ENCODE measurements at places on chromosomes 2 and 18.

- no peak for DNase-seq
These were observed 3.4 kb downstream of the CHST9 start for GRCh38 chr18:27181726-27182125.

DNA sequence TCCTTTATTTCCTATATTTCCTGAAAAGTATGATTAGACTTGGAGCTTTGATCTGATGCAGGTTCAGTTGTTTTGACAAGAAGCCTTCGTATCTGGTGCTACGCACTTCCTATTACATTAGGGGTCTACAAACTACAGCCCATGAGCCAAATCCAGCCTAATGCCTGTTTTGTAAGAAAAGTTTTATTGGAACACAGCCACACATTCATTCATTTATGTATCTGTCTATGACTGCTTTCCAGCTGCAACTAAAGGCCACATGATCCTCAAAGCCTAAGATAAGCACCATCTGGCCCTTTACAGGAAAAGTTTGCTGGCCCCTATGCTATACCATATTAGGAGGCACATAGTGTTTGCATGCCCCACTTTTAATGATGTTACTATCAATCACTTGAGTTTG, 26.0 kb downstream of the EIF2AK3 start:
- no peak for DNase-seq

DNA sequence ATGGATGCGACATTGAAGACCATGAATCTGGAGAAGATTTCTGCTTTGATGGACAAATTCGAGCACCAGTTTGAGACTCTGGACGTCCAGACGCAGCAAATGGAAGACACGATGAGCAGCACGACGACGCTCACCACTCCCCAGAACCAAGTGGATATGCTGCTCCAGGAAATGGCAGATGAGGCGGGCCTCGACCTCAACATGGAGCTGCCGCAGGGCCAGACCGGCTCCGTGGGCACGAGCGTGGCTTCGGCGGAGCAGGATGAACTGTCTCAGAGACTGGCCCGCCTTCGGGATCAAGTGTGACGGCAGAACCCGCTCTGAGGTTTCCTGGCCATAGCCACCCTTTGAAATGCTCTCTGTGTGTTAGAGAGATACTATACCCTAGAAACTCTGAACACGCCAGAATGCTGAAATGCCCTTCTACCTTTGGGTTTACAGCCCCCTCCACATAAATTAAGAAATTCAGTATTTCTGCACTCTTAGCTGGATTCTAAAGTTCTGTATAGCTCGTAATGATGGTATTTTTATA, 659 bp downstream of the CHMP1B start:
- DNase-seq: no peak

GRCh38 chr18:29154758-29155725, 978.1 kb upstream of the CDH2 start:
- DNase-seq: no peak

DNA sequence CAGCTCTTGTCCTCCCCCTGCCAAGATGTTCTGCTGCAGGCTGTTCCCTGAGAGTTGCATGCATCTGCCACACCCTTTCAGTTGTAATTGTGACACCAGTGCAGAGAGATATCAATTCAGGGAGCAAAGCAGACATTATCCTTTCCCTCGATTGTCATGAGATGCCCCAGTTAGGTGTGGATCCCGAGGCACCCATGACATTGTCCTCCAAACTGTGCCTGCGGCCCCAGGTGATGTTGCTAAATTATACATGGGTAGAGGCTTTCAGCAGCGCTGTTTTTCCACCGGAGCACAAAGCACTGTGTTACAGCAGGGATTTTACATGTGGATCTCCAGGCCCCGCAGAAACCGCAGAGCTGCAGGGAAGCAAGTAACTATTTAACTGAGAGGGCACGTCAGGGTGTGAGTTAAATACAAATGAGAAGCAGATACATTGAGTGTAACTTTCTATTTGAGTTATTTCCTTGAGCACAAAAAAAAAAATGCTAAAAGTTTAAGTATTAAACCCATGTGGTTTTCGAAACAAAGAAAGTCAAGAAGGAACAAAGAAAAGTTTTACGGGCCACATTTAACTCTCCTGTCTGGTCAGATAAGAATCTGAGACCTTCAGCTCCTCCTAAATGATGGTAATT, 90.3 kb upstream of the BCL2L11 start:
- DNase-seq: no peak

DNA sequence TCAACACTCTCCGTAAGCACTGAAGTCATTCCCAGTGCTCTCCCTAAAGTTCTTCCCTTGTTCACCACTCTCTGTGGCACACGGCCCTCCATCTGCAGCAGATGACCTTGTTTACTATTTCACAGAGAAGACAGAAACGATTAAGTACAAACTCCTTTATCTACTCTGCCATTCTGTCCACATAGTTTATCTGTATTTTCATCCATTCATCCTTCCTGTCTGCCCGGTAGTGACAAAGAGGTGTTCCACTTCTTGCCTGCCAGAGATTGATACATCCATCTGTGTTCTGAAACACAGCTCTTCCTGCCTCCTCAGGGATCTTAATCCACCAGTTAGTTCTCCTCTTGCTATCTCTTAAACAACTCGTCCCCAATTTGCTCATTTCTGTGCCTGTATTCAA, 77.9 kb upstream of the CD226 start:
- DNase-seq: no peak

DNA sequence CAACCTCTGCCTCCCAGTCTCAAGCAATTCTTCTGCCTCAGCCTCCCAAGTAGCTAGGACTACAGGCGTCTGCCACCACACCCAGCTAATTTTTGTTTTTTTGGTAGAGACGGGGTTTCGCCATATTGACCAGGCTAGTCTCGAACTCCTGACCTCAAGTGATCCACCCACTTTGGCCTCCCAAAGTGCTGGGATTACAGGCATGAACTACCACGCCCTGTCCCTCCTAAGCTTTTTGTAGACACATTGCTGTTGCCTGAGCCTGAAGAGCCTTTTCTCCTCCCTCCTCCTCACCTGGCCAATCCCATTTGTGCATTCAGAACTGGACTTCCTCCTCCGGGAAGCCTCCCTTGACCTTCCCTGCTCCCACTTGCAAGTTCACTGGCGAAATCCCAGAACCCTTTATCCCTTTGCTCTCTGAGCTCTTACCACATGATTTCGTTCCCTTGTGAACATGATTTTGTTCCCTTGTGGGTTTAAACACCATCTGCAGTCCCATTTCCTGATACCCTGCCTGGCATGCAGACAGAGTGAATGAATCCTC, 2.6 kb downstream of the C2orf72 start:
- no peak for DNase-seq

DNA sequence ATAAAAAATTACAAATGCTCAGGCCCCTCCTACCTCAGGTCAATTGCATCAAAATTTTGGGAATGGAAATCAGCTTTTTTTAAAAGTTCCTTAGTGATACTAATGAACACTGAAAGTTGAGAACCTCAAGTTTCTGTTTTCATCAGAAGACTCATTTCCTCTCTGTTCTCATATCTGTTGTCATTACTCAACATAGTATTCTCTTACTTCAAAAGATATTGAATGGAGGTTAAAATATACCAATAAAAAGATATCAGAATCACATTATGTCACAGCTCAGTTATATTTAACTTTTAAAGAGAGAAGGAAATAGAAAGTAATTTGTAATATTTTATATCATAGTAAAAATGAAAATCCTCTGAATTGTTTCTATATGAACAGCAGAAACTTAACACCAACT, 959.4 kb upstream of the LRRTM1 start:
- DNase-seq: no peak

GRCh38 chr2:40754912-40755311, 303.0 kb upstream of the SLC8A1 start:
- no peak for DNase-seq

DNA sequence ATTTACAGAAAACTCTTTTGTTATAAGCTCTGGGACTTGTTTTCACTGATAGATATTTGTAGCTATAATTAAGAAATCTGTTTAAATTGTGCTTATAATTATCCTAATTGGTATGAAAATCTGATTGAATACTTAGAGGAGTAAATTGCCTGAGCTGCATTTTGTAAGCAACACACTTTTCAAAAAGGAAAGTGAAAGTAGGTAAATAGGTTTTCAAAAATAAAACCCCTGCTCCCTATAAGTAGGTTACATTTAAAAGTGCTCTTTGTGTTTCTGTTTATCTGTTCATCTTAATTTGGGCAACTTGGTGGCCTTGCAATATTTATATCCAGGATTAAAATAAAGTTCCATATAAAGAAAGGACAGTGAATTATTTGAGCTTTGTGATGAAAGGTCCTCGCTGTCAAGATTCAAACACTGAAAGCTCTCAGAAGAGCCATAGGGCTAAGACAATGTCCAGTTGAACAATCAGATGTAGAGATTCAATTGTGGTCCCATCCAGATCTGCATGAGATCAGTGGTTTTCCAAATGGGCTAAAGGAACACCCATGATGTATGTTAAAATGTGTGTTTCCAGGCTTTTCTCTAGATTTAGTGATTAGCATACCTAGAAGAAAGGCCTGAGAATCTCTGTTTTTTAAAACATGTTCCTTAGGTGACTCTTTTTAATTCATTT, 371.6 kb downstream of the RPRM start:
- no peak for DNase-seq

GRCh38 chr2:193818801-193819499, 1624.2 kb upstream of the TMEFF2 start:
- no peak for DNase-seq

DNA sequence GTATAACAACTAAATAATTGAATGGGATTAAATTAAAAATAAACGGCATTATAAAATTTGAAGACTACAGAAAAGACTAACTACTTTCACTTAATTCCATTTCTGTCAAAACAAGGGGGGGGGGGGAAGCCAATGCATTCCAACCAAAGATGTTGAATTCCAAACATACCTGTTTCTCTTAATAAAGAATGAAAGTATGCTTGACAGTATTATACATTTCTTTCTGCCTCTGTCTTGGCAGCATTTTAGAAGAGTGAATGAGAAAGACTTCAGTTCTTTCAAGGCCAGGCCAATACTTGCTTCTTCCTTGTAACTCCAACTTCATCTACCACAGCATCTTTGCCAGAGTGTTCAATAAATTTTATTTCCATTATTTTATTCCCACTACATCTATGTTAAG, 65.9 kb downstream of the PDE11A start:
- DNase-seq: no peak

DNA sequence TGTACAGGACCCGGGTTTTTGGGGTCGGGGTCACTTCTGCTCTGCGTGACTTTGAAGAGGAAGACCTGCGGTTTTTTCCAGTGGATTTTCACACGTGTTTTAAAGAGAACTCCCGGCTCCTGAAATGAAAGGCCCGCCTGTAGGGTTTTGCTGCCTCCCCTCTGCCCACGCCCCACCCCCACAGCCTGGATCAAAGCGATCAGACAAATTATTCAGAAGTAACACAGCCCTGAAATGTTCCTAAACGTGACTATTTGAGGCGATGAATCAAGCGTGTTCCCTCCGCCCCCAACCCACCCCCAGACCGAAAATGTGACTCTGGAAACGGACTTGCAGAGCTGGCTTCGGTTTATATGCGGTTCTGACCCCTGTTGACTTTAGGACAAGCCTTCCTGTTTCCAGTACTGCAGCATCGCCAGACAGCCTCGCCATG, 28.7 kb upstream of the SMIM21 start:
- no peak for DNase-seq

GRCh38 chr2:234032279-234032856, 18.1 kb upstream of the SPP2 start:
- no peak for DNase-seq

GRCh38 chr2:221546505-221547225, 25.4 kb downstream of the EPHA4 start:
- DNase-seq: no peak

DNA sequence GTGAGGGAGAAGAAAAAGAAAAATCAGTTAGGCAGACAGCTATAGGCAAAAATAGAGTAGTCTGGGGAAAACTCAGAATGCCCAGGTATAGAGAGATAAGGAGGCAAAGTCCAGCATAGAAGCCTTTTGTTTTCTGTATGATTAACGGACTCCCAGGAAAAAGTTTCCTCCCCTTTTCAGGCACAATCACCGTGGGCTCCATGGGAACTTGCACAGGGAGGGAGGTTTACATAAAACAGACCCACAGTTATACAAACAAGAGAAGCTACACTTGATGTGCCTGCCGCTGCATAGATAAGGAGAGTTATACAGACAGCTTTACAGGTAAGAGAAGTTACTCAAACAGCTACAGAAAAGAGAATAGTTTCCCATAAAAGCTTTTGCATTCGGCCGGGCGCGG, 39.2 kb upstream of the SULT1C3 start:
- DNase-seq: no peak

DNA sequence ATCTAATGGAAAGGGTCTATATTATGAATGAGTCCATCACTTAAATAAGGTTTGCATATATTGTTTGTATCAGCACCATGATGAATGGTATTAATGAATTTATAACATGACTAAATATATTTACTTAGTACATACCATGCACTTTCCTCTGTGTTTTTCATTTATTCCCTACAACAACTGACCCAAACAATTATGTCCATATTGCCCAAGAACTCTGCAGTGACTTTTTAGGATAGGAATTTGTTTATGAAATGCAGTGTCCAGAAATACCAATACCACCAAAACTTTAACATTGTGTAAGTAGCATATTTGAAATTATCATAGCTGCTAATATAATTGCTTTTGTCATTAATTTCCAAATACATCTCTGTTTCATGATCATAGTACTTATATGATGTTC, 119.7 kb downstream of the WDR7 start:
- no peak for DNase-seq

DNA sequence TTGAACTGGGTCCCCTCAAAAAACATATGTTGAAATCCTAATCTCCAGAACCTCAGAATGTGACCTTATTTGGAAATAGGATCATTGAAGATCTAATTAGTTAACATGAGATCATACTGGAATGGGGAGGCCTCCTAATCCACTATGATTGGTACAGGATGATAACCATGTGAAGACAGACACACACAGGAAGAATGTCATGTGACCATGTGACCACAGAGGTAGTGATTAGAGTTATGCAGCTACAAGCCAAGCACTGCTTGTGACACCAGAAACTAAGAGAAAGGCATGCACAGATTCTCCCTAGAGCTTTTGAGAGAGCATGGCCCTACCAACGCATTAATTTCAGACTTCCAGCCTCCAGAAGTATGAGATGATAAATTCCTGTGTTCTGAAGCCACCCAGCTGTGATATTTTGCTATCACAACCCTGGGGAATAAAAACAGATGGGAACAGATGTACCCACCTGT, 47.0 kb upstream of the TGIF1 start:
- DNase-seq: no peak

DNA sequence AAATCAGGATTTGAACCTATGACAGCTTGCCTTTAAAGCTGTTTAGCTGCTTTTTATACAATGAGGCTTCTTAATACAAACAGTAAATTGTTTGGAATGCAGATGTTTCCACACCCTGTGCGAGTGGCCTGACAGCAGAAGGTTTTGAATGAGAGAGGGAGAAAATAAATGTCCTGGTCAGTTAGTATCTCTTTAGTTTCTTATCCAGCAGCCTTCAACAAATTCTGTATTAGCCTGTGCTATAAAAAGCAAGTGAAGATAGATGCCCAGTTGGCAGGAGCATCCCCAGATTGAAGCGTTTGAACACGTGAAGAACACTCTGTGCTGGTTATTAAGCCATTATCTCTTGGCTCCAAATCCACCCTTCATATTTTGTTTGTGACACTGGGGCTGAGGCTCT, 70.6 kb downstream of the CERS6 start:
- no peak for DNase-seq

All from NCI-H1930 (cell line).